ENCODE measurements at places on chromosomes 1 and 21. TPM values are rescaled to one million over a fixed set of nuclear protein-coding genes. Genes with fewer than 3 reads are reported as not detected.

- no peak for DNase-seq
These were observed 9.8 kb downstream of the COL8A2 start for GRCh38 chr1:36115200-36115669.

Gene LCE6A
- total RNA-seq: not detected

DNA sequence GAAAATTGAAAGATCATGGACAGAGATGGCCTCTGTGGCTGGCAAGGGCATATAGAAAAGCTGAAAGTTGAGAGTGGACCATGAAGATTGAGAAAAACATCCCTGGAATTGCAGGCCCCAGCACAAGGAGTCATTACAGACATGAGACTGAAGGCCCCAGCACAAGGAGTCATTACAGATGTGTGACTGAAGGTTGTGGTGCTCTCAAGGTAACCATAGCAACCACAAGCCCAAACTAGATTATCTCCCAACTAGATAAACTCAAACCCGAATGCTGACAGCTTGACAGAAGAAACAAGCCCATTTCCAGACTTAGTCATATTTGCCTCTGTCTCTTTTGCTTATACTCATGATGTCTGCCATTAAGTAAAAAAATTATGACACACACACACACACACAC is 1252.1 kb upstream of the ADGRL4 start:
- DNase-seq: no peak

DNA sequence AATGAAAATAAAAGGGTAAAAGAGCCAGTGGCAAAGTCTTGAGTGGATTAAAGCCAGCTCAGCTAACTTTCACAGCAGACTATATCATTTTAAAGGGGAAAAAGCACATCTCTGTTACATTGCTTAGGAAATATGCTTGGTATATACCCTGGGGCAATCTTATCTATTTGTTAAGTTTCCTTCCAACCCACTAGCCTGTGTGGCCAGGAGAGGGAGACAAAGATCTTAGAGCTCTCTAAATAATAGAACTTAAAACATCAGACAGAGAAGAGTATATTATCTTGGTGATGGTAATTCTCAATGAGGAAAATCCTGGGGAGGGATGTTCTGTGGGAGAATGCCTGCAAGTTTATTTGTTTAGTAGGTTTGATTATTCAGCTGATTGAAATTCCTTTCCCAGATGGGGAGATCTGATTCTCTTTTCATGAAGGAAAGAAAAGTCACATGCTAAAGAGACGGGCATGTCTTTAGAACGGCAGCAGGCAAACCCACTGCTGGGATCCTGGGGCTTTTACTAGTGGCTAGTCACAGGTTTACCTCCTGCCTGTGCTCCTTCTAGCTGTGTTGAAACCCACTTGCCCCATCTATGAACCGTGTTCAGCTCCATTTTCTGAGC is 3.6 kb downstream of the KCNE2 start:
- peak; percentile 48 for DNase-seq

DNA sequence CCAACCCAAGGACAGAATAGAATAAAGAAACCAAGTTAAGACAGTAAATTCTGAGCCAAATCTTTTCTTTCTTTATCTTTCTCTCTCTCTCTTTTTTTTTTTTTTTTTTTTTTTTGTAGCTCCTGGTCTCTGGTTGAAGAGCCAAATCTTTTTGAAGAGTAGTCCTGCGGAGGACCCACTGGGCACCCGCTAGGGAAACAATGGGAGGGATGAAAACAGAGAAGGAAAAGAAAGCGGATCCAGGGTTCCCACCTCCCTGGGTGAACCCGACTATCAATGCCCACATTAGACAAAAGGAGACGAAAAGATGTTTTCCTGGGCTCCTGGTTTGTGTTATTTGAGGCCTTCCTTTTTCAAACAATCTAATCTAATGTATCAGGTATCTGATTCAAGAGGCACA is 49.8 kb upstream of the FBXO28 start:
- no peak for DNase-seq

DNA sequence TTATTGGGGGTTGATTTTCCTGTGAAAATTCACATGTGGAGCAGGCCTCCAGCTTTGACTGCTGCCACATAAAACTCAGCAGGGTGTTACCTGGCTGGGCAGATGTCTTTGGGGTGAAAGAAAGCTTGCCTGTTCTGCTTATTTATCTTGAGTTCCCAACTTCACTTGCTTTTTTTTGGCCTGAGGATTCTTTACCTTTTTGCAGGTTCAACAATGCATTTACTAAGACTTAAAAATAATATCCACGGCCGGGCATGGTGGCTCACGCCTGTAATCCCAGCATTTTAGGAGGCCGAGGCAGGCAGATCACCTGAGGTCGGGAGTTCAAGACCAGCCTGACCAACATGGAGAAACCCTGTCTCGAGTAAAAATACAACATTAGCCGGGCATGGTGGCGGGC is 509.1 kb downstream of the KIF26B start:
- DNase-seq: no peak

Gene RUNX3
- total RNA-seq: not detected

- DNase-seq: no peak
These were observed 99.4 kb downstream of the SUSD4 start for GRCh38 chr1:223264529-223264928.

- DNase-seq: no peak
These were observed 16.9 kb downstream of the DYRK3 start for GRCh38 chr1:206651958-206652890.

DNA sequence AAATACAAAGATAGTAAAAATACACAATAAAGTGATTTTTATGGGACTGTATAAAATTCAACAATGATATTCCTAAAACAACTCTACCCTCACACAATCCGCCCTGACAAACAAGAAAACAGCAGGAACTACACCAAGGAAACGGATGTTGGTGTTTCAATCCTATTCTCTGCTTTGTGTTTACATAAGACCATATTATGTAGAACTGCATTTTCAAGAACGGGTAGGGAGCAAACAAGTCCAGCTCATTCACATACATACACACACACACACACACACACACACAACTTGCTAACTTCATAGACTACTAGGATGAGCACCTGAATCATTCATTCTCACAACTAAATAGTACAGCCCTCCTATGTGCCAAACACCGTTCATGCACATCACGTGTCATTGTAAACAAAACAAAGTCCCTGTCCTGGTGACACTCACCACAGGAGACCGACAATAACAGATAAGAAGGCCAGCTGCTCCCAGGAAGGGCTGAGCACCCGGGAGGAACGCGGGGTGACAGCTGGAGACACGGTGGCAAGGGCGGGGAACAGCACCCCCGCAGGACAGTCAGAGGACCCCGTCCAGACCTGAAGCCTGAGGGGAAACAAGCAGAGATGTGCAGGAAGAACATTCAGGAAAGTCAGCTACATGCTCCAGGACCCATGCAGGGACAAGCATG is 43.0 kb downstream of the NPHP4 start:
- DNase-seq: peak; percentile 42

DNA sequence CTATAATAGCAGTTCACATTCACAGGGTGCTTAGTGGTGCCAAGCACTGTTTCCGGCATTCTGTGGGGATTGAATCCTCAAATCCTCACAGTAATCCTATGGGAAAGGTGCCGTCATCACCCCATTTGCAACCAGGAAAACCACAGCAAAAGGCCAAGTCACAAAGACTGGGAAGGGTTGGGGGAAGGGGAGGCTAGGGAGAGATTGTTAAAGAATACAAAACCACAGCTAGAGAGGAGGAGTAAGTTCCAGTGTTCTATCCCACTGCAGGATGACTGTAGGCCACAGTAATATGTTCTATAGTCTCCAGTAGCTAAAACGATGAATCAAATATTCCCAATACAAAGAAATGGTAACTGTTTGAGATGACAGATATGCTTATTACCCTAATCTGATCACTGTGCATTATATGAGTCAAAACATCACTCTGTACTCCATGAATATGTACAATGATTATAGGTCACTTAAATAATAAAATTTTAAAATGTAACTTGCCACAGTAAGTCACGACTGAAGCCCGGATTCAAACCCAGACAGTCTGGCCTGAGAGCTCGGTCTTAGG is 256.8 kb downstream of the TOMM20 start:
- no peak for DNase-seq

DNA sequence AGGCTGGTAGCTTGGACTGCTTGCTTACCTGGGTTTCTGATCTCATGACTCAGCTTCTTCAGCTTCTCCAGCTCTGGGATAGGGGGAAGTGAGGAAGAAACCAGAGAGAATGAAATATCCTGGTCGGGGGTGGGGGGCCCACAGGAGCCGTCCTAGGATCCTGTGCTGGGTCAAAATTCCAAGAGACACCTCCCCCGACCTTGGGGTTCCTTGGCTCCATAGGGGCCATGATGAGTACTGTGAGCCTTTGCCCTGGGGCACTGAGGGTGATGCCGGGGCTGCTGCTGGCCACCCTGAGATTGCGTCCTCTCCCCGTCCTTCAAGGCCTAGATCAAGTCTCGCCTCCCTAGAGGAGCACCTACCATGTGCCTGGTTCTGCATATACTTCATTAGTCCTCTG is 40.0 kb downstream of the MYOM3 start:
- DNase-seq: no peak

- DNase-seq: no peak
These were observed 39.5 kb downstream of the ACOT7 start for GRCh38 chr1:6353955-6354658.

GRCh38 chr1:171185091-171185490 is at the start of gene FMO2:
FMO2 (plus strand) TSS chr1:171185300; CDS start chr1:171185714, 414 bp downstream.
- DNase-seq: no peak

- DNase-seq: no peak
These were observed 8.2 kb downstream of the MATN1 start for GRCh38 chr1:30715216-30715615.

DNA sequence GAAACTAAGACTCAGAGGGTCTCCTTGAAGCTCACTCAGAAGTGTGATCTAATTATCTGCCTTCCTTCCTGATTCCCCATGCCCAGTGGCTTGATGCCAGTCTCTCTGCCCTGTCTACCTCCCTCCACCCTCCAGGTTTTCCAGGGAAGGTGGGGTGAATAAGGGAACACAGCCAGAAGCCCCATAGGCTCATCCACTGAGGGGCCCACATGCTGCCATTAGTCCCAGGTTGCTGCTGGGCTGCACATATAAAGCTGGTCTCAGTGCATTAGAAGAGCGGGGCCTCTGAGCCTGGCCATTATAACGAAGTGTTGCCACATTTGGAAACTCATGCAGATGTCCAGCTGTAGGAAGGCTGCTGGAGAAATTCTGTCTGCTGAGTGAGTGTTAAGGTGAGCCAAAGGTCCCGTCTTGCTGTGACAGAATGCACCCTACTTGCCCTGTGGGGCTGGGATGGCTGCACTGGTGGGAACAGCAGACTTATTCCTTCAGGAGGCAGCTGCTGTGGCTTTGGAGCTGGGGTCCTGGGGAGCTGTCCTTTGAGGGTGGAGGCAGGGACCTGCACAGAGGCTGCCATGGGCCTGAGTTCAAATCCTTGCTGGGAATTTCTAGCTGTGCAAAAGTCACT is 2.9 kb downstream of the ADORA1 start:
- DNase-seq: peak; percentile 13

Gene ITLN2
- 0.99 TPM for total RNA-seq

DNA sequence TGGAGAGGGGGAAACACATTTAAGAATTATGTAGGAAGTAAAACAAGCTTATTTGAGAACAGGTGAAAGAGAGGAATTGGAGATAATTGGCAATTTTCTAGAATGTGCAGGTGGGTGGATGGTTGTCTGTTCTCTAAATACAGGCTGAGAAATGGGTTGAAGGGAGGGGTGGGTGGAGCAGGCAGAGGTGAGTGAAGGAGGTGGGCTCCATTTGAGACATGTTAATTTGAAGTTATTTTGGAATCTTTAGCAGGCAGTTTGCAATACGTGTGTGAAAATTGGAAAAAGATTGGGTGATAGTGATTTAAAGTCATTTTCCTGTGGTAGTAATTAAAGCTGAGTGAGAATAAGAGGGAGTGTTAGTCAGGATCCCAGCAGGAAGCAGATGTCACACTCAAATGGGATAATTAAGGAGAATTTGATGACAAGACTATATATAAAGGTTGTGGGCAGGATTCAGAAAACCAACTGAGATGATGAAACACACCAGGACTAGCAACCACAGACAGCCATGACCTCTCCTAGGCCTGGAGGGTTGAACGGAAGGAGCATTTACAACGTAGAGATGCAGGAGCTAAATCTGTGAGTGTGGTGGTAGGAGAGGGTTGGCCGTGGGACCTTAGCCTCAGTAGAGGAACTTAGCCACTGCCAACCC is 40.6 kb downstream of the CHRM3 start:
- no peak for DNase-seq

Gene PPP1R12B
- 31.2 TPM for total RNA-seq

- no peak for DNase-seq
These were observed 7.6 kb downstream of the DHRS3 start for GRCh38 chr1:12610305-12610935.

GRCh38 chr1:27811741-27812500 is 18.7 kb upstream of the PPP1R8 start:
- no peak for DNase-seq

DNA sequence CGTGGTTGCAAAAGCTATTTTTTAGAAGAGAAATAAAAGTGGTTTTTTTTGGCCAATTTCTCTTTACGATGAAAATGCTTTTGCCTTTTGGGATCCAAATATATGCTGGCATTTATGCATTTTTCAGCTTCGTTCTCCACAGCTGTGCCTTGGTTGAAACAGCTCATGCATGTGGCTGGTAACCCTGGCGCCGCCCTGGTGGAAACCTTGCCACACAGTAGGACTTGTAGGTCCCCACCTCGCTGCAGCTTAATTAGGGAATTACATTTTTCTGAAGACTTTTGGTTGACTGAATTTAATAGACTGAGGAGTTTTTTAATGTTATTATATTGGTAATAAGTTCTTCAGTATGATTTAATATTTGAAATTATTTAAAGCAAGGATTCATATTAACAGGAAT is 12.7 kb upstream of the PCP4 start:
- DNase-seq: no peak

Gene FOXO6
- 21.1 TPM for total RNA-seq

GRCh38 chr1:207239874-207240273 is 81.6 kb upstream of the CD55 start:
- no peak for DNase-seq

- DNase-seq: no peak
These were observed 45.5 kb downstream of the RABGAP1L start for GRCh38 chr1:174204697-174205308.

DNA sequence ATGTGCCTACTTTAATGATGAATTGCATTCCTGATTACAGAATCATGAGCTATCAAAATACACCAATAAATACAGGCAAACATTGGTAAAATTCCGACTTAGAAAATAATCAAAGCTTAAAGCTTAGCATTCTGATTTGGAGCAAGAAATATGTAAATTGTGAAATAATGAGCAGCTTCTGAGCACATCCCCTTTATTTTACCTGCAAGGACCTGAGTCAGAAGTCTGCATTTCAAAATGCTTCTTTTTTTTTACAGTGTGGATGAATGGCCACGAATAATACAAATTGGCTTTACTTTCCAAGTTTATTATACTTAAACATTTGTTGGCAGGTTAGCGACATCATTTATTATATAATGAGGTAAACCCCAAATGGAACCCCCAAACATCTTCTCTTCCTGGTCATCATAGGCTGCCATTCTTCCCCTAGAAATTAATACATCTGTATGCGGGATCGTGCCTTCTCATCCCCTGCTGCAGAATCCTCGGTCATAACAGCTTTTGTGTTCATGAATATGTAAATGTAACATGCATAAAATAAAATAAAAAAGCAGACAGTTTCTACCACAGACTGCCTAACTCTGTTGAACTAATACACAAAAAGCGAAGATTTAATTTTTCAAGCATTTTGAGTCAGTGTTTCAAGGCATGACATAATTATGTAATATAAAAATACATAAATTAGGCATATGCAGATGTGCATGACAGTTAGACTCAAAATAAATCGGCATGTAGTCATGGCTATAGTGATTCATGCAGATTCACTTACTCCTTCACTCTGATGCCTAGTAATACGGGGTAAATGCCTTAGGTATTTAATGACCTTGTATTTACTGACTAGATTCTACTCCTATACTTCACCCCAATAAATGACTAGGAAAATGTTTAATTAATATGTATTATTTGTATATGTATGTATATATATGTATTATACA is 339.7 kb downstream of the USP25 start:
- DNase-seq: no peak

Data from type B pancreatic cell (in vitro differentiated cells).